Stimulated activated CD4-positive, alpha-beta T cell treated with anti-CD3 and anti-CD28 coated beads, Interleukin-1b, Interleukin-23, amount 100 ng/mL, for 1 hour (primary cell): ENCODE measurements at places on chromosomes 6 and 20.

GRCh38 chr6:44073612-44074438 lies 53.4 kb downstream of the MRPL14 start:
- DNase-seq = no peak

DNA sequence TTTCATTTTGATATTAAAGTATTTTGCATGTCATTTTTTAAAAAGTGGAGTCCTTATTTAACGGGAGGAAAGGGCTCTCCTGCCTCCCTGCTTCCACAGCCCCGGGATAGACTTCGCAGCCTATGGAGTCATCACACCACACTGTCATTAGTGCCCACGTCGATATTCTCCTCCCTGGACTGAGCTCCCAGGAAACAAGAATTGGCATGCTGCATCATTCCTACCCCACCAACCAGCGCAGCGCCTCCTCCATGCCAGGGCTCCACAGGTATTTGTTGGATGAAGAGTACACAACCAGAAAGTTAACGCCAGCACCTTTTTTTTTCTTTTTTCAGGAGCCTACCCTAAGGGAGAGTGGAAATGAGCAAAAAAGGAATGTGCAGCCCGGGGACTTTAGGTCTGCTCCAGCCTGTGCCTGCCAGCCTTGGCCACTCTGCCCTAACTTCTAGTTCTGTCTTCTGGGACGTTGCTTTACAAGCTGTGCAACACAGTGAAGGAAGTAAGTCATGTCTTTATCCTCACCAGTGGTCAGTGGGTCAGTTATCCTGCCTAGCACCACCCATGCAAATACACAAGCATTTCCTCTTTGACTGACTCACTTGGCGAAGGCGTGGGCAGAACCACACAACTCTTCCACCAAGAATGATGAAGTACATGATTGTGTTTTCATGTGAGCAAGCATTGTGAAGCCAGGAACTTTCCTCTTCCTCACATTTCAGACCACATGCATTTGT lies 180.7 kb upstream of the UST start:
- DNase-seq = no peak

DNA sequence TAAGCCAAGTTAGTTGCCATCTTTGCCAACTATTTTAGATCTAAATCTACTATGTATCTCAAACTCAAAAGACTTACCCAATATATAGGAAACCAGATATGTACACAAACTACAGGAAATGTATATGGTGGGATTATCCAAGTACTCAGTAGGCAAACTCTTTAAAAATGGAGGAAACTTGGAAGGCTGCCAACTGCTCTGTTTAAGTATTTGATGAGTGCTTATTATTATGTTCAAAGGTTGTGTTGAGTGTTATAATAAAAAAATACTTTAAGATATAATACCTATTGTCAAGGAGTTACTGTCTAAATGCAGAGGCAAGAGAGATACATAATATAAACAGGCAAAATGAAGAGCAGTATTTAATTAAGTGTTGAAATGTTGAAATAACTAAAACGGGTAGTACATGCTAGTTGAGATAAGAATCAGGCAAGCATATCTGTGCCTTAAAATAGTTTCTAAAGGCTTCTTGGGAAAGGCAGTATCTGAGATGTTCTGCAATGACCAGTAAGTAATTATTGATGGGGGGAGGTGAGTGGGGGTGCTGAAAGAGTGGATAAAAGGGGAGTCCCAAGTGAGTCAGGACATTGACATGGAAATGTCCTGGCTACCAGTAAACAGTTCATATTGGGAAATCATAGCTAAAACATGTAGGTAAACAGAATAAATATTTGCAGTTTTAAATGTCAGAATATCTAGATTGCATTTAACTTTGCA lies 6.5 kb upstream of the DST start:
- DNase-seq = no peak

DNA sequence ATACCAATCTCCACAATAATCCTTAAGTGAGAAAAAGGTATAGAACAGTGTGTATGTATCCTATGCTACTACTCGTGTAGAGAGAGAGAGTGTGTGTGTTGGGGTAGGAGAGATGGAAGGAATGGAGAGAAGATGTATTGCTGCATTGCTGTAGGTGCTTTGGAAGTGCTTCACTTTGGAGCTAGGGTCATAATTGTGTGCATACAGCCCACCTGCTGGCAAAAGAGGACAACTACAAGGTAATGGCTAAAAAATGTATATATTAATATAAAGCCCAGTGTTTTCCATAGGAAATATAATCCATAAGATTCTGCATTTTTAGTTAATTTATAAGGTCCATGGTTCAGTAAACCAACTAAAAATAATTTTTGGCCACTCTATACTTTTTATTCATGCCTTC lies 36.1 kb downstream of the SERAC1 start:
- no peak for DNase-seq

GRCh38 chr6:28941684-28942448 lies 18.1 kb upstream of the TRIM27 start:
- no peak for DNase-seq

GRCh38 chr6:3643921-3644738 lies 107.4 kb downstream of the PXDC1 start:
- DNase-seq = no peak

- DNase-seq = no peak
Measured at GRCh38 chr6:41200296-41200900, 551 bp downstream of the TREML2 start.

- DNase-seq = no peak
Measured at GRCh38 chr20:50838707-50839385, 44.0 kb downstream of the BCAS4 start.

DNA sequence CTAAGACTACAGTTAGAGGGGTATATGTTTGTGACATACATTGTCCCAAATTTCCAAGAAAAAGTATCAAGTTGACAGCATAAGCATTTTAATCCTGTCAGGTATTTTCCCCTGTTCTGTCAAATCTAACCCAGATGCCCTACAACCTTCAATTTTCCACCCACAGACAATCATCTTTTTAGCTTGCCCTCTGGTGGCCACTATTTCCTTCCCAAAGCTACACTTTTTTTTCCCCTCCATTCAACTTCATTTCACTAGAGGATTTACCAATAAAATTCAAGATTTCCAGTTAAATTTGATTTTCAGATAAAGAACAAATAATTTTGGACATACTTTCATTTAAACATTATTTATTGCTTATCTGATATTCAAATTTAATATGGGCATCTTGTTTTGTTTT lies 286.6 kb downstream of the TENT5A start:
- DNase-seq = no peak

DNA sequence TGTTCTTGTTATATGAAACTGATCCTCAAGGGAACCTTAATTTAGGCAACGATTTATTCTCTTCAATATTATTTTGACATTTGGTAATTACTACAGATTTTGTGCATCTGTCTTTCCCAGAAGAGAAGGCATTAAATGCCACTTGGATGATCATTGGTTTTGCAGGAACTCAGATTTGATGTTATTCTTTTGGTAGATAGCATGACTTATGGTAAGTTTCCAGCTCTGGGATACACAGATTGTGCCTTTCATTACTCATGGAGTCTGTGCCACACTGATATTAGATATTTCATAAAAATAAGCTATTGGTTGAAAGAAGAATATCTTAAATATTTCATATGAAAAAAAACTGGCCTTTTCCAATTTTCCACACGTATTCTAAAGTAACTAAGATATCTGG lies 120.1 kb downstream of the AIG1 start:
- no peak for DNase-seq

GRCh38 chr6:159728531-159728964 lies 1.2 kb downstream of the WTAP start:
- no peak for DNase-seq

DNA sequence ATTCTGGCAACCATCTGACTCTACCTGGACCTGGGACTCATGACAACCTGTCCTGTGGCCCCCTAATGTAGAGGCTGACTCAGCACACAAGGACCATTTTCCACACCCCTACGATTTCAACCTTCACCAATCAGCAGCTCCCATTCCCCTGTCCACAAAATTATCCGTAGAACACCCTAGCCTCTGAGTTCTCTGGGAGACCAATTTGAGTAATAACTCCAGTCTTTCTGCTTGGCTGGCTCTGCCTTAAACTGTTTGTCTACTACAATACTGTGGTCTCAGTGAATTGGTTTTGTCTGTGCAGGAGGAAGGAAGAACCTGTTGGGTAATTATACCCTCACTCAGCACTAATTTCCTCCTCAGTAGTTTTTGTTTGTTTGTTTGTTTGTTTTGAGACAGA lies 99.3 kb upstream of the MRPS10 start:
- DNase-seq = no peak

DNA sequence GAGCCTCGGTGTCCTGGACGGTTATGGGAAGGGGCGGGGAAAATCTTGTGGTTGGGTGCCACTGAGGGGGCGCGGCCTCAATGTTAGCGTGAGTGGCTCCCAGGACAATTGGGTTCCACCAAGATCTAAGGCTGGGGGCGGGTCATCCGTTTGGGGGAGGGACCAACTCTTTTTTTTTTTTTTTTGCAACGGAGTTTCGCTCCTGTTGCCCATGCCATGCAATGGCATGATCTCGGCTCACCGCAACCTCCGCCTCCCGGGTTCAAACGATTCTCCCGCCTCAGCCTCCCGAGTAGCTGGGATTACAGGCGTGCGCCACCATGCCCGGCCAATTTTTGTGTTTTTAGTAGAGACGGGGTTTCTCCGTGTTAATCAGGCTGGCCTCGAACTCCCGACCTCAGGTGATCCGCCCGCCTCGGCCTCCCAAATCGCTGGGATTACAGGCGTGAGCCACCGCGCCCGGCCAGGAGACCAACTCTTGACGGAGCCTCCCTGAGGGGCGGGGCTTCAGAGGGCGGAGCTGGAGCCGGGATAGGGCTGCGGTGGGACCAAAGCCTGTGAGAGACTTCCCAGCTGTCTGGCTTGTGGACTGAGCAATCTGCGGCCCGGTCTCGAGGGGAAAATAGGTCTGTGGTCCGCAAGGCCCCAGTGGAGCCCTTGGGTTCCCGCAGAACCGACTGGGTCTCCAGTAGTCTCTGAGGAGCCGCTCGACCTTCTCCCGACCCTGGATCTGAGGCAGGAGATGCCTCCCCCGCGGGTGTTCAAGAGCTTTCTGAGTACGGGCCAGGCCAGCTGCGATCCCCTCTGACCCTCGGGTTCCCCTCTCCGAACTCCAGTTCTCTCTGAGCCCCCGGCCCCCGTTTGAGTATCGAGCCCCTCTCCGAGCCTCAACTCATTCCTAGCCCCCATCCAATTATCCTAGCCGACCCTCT lies 1.1 kb downstream of the SPAG4 start:
- no peak for DNase-seq
